ENCODE measurements at places on chromosomes 13 and 19.

DNA sequence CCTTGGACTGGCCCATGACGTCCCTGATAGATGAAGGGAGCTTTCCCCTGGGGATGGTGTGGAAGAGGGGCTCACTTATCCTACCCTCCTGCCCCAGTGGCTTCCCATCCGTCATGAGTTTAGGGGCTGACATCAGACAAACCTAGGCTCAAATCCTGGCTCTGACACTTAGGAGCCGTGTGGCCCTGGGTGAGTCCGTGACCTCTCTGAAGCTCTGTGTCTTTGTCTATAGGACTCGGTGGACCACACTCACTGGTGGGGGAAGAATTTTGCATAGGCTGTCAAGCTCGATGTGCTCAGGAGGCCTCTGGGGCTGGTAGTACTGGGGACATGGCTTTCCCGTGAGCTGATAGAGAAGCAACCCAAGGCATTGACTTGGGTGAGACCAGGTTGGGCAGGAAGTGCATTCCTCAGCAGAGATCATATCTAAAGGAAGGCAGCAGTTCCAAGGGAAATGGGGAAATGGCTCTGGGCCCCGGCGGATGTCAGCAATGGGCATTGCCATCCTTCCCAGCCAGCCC lies 17.4 kb upstream of the AP1M2 start:
- DNase-seq, result no peak

DNA sequence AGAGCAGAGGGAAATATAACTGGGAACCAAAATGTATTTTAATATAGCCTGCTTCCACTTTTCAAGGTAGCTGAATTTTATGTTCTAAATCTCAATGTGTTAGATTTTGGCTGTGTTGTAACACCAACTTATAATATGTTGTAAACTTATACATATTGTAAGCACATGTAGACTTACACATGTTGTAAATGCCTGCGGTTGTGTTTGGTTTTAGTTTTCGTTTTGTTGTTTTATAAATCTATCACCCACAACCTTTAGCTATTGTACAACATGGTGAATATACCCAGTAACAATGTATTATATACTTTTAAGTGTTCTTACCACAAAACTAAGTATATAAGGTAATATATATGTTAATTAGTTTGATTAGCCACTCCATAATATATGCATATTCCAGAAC lies 15.6 kb downstream of the KCTD4 start:
- DNase-seq, result no peak

- DNase-seq, result no peak
Measured at GRCh38 chr13:49953560-49953959, 17.4 kb upstream of the SPRYD7 start.

GRCh38 chr13:43270130-43270830 lies 246.9 kb downstream of the DNAJC15 start:
- DNase-seq, result no peak

GRCh38 chr13:86003029-86003428 lies 203.8 kb upstream of the SLITRK6 start:
- no peak for DNase-seq

DNA sequence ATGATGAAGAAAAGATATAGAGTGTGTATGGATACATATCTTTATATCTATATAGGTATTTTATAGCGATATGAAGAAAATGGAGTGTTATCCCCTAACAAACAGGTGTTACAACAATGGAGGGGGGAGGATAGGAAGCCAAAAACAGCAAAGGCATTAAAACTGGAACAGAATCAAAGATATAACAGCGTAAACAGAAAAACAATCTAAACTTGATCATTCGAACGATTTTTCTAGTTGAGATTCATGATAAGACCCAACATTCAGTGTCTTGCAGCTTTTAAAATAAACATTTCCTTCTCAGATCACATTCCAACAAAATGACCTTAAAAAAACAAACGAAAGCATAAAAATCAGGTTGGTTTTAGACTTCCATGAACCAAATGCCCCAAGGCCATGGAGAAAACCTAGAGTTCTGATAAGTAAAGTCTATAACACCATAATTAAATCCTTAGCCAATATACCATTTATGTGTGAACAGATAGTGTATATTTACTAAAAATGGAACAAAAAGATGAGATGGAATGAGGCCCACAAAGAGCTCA lies 55.7 kb downstream of the CAB39L start:
- no peak for DNase-seq

GRCh38 chr19:37079238-37079637 lies 1.0 kb downstream of the ZNF420 start:
- DNase-seq, result no peak

DNA sequence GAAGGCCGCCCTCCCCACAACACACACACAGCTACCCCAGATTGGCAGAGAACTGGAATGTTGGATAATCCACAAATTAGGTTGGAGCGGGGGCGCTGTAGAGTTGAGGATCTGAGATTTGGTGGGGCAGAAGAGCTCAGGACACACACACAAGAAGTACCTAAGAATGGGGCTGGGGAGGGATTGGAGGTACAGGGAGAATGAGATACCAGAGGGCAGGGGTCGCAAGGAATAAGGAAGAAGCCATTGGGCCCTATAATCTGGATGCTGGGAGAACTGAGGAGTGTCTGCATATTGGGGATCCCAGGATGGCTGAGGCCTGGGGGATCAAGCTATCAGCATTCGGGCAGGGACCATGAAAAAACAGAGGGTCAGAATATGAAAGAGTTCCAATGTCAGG lies 11.5 kb downstream of the SYT3 start:
- DNase-seq, result no peak

DNA sequence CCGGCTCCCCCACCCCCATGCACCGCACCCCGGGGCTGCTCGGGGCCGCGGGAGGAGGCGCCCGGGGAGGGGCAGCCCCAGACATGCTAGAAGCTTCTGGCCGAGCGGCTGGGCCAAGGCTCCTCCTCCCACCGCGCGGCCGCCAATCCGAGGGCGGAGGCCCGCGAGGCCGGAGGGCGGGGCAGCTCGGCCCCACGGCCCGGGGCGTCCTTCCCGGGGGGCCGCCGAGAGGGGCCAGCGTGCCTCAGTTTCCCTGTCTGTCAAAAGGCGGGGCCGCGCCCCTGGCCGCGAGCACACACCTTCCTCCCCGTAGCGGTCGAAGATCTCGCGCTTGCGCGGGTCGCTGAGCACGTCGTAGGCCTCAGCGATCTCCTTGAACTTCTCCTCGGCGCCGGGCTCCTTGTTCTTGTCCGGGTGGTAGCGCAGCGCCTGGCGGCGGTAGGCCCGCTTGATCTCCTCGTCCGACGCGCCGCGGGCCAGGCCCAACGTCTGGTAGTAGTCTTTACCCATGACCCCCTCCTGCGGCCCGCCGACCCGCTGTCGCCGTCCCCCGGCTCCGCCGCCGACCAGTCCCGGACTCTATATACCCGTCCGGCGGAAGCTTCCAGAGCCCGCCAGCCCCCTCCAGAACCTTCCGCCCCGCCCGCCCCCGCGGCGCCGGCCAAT lies at the start of gene DNAJB1:
DNAJB1 (minus strand) TSS at position 558 of the 666 bp plus-strand sequence; CDS start at position 510, 48 bp downstream.
- DNase-seq, result peak; percentile 38

- no peak for DNase-seq
Measured at GRCh38 chr13:43153436-43154090, 130.2 kb downstream of the DNAJC15 start.

DNA sequence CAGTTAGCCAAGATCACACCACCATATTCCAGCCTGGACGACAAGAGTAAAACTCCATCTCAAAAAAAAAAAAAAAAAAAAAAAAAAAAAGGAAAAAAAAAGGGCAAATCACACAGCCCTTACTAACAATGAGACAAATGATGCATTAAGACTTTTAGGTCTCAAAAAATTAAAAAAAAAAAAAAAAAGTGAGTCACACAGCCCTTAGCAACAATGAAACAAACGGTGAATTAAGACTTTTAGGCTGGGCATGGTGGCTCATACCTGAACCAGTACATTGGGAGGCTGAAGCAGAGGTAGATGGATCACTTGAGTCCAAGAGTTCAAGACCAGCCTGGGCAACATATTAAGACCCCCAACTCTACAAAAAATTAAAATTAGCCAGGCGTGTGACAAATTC lies 32.4 kb upstream of the EIF3G start:
- no peak for DNase-seq

DNA sequence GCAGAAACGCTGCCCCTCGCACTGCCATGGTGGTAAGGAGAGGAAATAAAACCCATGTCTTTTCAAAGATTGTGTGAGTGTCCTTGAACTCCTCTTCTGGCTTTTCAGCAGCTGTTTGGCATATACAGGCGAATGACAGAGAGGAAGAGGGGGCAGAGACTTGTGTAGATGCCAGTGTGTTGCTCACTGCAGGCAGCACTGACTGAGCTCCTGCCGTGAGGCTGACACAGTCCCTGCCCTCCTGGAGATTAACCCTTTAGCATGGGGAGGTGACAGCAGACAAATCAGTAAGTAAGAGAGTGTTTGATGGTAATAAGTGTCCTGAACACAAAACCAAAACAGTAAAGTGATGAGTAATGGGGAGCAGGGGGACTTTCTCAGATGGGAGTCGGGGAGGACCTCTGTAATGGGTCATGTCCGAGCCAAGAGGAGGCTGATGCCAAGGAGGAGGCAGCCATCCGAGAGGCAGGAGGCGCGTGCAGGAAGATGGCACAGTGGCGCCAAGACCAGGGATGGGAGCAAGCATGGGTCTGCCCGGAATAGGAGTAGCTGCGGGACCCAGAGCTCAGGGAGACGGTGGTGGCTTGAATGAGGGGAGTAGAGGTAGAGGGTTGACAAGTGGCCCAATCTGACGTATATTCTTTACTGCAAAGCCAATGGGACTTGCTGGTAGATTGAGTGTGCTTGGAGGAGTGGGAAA lies 182.2 kb downstream of the FOXO1 start:
- DNase-seq, result no peak

DNA sequence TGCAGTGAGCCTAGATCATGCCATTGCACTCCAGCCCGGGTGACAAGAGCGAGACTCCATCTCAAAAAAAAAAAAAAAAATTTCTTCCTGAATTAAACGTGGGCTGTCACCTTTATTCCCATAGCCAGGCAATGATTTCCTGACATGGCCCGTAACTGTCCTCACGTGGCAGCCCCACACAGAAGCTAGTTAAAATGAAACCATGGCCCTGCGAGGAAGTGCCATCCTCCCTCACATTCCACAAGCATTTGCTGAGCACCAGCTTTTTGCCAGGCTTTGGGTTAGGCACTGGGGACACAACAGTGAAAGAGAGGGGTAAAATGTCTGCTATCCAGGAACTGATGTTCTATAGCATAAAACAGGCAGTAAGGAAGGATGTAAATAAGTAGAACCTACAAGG lies 13.2 kb upstream of the FBXO27 start:
- DNase-seq, result no peak

DNA sequence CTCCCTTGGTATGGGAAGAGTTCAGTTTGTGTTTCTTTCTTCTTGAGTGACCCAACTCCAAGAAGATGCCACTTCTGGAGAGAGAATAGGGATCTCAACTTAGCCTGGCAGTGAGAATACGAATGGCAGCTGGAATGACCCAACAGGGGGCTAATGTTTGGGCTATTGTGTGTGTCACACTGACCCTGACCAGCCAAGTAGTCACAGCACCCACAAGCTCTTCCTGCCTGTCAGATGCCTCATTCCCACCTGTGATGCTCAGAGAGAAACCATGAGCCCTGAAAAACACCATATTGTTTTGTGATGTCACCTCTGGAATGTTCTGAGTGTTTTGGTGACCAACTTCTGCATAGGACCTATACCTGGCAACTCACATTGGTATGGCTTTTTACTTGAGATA lies at the start of gene CBY2:
CBY2 (plus strand) TSS at position 233 of the 400 bp plus-strand sequence; CDS start at position 304, 71 bp downstream.
- DNase-seq, result no peak

GRCh38 chr13:65529541-65529940 lies 1700.6 kb downstream of the PCDH9 start:
- no peak for DNase-seq

DNA sequence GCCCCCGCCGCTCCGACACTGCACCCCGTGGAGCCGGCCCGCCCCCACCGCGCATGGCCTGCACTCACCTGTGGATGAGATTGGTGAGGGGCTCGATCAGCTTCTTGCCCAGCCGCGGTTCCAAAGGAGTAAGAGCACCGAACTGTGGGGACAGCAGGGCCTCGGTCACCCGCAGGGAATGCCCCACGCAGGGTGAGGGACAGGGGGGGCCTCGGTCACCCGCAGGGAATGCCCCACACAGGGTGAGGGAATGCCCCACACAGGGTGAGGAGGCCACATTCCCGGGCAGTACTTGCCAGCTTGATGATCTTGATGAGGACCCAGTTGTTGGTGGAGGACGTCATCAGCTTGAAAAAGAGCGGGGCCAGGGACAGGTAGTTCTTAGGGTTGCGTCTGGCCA lies 22.3 kb downstream of the AP3D1 start:
- no peak for DNase-seq

GRCh38 chr19:22533761-22534160 lies 100.4 kb upstream of the ZNF492 start:
- DNase-seq, result no peak

GRCh38 chr19:40807147-40808020 lies 8.4 kb downstream of the EGLN2 start:
- peak; percentile 49 for DNase-seq

DNA sequence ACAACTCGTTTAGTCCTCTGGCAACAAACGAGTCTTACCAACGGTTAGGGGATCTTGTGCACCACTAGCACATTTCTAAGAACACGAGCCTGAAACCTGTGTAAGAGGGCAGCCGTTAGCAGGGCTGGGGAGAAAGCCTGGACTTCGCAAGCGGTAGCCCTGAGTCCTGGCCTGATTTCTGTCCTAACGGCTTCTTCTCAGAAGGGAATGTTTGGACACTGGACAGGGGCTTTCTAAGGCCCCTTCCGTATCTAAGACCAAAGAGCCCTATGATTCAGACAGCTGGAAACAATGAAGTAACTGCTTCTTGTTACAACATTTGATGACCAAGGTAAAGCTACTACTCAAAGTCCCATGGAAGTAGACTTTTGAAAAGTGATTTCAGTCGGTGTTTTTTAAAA lies 2.2 kb downstream of the ANKRD10 start:
- DNase-seq, result peak; percentile 54

- DNase-seq, result no peak
Measured at GRCh38 chr19:49339301-49340068, 4.3 kb downstream of the CD37 start.

DNA sequence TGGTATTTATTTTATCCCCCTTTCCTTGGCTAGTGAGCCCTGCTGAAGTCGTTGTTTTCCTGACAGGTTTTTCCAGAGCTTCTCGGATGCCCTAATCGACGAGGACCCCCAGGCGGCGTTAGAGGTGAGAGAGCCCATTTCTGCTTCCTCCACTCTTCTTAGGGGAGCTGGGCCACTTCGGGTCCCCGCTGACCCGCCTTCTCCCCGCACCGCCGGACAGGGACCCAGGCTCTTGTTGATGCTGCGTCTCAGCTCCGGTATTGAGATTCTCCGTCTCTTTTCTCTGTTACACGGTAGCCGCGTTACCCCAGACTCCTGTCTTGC lies 306 bp downstream of the SUGT1 start:
- no peak for DNase-seq

- DNase-seq, result peak; percentile 58
Measured at GRCh38 chr19:48513289-48514122, 1.9 kb upstream of the LMTK3 start.

Measured in HepG2 (cell line).